Activated naive CD4-positive, alpha-beta T cell treated with anti-CD3 and anti-CD28 coated beads for 36 hours (primary cell): ENCODE measurements at places on chromosomes 16 and 17. TPM values are rescaled to one million over a fixed set of nuclear protein-coding genes. Genes with fewer than 3 reads are reported as not detected.

GRCh38 chr17:16040710-16041251 is 41.2 kb downstream of the TTC19 start:
- peak overlapping the region; percentile 61 for H3K27ac ChIP-seq
- peaks cover 11% of the 10 kb centered on the region for H3K4me1 ChIP-seq
- H3K4me3 ChIP-seq, result no peak overlapping the region
- DNase-seq, result no peak
- H3K27me3 ChIP-seq, result no peaks in the 10 kb centered on the region

DNA sequence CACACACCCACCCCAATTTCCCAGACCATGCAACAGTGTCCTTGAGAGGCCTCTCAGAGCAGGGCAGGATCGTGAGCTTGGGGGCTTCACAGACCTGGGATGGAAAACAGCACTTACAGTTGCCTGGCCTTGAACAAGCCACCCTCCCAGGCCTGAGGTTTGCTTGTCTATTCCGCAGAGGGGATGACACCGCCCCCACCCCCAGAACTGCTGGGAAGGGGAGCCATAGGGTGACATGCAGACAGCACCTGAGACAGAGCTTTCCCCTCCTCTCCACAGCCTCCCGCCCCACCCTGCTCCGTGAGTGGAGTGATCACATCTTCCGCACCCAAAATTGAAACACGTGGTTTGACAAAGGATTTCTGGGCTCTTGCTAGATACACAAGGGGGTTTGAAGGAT is 131.5 kb upstream of the TNRC6C start:
- no peak for DNase-seq
- H3K4me3 ChIP-seq, result no peak overlapping the region
- H3K36me3 ChIP-seq, result no peaks in the 10 kb centered on the region
- peaks cover 21% of the 10 kb centered on the region for H3K4me1 ChIP-seq

DNA sequence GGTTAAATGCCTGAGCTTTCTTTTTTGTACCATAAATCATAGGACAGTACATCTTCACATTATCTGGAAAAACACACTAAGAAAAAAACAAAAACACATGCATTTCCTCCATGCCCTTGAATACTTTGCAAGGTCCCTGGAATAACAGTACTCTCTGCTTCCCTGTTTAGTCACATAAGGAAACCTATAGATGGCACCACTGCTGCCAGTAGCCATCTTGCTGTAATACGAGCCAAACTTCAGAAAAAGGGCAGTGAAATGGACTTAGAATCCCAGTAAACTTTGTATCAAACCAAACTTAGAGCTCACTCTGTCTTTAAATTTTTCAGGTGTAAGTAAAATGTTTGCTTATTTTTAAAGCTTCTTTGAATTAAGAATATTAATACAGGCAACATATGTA is 435.5 kb downstream of the KCNJ2 start:
- no peaks in the 10 kb centered on the region for H3K36me3 ChIP-seq
- no peak for DNase-seq
- no peaks in the 10 kb centered on the region for H3K4me1 ChIP-seq
- H3K4me3 ChIP-seq, result no peak overlapping the region
- no peak overlapping the region for H3K27ac ChIP-seq

DNA sequence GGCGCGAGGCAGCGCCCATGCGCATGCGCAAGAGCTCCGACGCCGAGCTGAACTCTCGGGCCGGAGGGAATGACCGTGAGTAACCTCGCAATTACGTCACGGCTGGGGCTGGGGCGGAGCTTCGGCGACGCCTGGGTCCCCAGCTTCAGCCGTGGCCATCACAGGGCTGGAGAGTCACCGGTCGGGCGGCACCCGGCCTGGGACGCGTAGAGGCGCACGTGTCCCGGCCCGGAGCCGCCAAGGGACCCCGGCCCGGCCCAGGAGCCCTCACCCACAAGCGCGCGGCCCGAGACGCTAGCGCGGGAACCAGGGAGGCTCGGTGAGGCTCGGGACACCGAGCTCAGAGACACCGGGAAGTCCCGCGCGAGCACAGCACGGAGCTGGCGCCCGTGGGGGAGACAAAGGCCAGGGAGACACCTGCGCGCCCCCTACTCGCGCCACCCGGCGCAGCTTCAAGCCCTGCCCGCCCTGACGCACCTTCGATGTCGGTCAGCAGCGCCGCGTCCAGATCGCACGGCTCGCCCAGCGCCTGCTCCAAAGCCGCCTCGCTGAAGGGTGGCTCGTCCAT is 452 bp downstream of the SREBF1 start:
- H3K4me1 ChIP-seq, result peaks cover 72% of the 10 kb centered on the region
- peak overlapping the region; percentile 91 for H3K4me3 ChIP-seq
- H3K27ac ChIP-seq, result peak overlapping the region; percentile 98
- no peaks in the 10 kb centered on the region for H3K27me3 ChIP-seq
- H3K36me3 ChIP-seq, result peaks cover 27% of the 10 kb centered on the region

DNA sequence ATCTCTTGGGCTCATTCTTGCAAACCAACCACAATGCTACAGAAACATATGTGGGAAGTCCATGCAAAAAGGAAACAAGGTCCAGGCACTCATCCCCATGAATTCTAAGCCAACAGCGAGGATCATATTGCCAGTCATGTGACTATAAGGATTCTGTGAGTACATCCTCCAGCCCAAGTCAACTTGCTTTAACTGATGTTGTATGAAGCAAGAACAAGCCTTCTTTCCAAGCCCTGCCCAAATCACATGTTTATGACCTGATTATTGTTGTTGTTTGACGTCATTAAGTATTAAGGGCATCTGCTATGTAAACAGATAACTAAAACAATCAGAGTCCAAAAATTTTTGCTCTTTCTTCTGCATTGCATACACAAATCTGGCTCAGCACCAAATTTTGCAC is 78.2 kb upstream of the MON1B start:
- H3K4me1 ChIP-seq, result peaks cover 2% of the 10 kb centered on the region
- H3K27me3 ChIP-seq, result no peaks in the 10 kb centered on the region
- no peak overlapping the region for H3K27ac ChIP-seq
- no peaks in the 10 kb centered on the region for H3K36me3 ChIP-seq

DNA sequence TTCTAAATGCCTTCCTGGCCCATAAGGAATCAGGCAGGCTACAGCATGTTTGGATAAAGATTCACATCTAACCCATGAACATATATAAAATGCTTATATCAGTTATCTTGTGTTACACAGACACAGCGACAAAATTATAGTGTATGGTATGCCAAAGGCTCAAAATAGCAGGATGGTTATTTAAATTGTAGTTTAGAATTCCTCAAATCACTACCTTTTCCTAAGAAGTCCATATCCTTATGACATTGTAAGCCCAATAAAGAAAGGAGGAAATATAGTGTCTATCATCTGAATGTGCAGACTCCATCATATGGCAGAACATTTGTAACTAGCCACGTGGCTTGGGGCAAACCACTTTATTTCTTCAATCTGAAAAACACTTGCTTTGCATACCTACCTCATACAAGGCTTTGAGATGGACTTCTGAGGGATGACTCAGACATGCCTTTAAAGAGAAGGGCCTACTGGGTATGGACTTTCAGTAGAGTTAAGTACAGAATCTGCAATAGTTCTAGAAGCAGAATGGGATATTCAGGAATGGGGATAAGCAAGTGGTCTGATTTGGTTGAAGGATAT is 12.1 kb upstream of the DHX8 start:
- no peaks in the 10 kb centered on the region for H3K4me1 ChIP-seq
- H3K27ac ChIP-seq, result no peak overlapping the region
- H3K4me3 ChIP-seq, result no peak overlapping the region
- no peak for DNase-seq
- no peaks in the 10 kb centered on the region for H3K36me3 ChIP-seq

The TMC7 gene
- total RNA-seq, result not detected
